Activated naive CD8-positive, alpha-beta T cell treated with anti-CD3 and anti-CD28 coated beads, Interleukin-2, amount 50 U/mL, for 16 hours (primary cell): ENCODE measurements at places on chromosomes 3 and 15.

DNA sequence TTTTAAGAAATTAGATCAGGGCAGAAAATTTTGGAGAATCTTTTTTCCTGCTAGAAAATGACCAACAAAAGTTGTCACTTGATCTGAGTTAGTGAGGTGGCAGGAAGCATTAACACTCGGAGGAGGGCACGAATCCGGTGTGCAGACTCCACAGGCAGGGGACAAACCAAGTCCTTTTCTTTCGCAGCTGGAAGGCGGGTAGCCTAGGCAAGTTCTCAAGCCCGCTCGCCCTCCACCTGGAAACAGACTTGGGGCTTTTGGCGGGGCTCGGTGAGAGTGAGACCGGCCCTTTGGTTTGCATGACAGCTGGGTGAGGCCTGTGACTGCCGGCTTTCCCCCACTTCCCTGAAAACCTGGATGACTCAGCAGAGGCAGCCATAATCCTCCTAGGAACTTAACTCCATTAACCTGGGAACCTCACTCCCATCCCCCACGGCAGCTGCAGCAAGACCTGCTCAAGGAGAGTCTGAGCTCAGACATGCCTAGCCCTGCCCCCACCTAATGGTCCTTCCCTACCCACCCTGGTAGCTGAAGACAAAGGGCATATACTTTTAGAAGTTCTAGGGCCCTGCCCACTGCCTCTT, 134.8 kb downstream of the MFSD1 start:
- no peak for DNase-seq

DNA sequence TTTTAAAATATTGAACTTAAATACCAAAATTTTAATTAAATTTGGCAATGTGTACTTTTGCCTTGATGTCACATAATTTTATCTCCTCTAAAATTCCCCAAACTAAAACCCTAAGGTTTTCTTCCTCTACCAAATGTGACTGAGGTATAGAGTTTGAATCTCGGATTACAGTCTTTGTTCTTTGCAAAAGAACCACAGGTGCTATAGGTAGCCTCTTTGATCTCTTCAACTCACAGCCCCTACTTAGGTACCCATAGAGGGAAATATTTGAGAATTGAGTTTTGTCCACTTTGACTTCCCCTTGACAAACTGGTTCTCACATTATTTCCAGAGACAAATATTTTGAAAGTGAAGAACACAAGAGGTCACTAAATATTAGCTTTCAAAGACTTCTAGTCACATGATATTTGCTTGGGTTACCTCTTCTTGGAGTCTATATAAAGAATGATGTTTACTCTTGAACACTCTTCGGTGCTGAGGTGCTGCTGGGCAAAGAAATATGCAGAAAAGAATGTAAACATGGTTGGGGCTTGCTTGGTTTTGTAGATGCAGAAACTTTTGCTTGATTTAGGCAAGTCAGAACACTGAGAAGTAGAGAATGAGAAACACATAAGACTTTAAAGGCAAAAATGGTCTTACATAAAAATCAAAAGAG, 120.8 kb upstream of the MCTP2 start:
- DNase-seq, result no peak

DNA sequence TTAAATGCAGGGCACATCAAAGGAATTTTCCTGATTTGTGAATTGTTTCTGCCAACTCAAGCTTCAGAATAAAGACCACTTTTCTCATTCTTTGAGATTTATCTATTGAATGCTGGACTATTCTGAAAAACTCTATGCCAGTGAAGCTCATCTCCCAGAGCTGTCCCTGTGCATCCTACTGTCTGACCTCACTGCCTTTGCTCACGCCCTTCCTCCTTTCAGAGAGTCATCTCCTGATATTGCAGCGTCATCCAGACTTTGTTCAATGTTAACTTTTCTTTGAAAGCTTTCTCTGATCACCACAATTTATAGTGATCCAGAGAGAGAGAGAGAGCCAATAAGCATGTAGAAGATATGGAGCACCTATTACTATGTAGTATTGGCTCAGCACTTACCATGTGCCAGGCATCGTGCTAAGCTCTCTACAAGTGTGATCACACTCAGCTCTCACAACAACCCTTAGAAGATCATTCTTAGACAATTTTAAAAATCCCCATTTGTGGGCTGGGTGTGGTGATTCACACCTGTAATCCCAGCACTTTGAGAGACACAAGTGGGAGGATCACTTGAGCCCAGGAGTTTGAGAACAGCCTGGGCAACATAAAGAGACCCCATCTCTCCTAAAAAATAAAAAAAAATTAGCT, 30.2 kb upstream of the TLE3 start:
- no peak for DNase-seq

DNA sequence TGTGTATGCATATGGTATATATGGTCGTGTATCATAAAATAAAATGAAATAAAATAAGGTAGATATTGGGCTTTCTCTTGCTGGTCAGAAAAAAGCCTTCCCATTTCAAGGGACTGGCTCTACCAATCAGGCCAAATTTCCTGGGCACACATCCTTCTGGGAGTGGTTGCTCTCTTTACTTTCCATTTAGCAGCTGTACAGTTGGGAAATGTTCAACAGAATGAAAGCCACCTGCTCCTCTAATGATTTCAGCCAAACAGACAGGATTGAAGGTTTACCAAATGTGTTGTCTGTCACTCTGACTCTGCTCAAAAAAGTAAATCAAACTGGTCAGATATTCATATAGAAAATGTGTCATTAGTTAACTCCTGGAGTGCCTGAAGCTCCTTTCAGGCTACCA, 380.4 kb downstream of the ROBO2 start:
- no peak for DNase-seq

DNA sequence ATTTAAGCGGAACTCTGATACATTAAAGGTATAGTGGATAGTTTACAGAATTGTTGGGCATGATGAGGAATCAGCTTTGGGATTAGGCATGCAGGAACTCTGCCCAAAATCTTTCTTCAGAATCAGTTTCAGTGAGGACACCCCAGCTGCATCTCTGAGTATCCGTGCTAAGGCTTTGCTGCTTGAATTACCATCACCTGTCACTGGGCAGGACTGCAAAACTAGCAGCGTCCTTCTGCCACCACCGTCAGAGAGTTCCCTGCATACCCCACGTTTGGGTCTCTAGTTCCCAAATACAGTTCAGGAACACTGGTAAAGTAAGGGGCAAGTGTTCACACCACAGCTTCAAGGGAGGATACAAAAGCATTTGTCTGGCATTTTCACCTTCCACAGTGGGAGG, 164.6 kb upstream of the ARHGEF26 start:
- no peak for DNase-seq

DNA sequence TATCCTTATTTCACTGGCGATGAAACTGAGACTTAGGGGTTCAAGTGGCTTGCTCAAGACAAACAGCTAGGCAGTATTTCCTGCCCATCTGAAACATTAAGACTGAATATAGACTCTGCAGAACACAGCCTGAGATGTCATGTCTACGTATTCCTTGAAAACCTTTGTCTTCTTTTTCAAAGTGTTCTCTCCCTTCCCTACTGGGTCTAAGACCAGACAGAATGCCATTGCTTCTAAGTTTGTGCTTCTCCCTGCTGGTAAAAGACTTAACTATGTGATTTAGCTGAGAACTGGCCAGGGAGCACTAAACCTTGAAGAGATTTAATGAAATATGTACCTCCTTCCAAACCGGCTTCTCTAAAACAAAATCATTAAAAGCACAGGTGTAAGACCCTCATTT, 9.9 kb downstream of the BCL6 start:
- DNase-seq, result no peak

- DNase-seq, result no peak
These were observed 130.1 kb upstream of the RARB start for GRCh38 chr3:25297667-25298585.

- DNase-seq, result no peak
These were observed 13.8 kb downstream of the CRYGS start for GRCh38 chr3:186530415-186530814.

- no peak for DNase-seq
These were observed 159.7 kb upstream of the ARHGEF26 start for GRCh38 chr3:153961494-153961893.

DNA sequence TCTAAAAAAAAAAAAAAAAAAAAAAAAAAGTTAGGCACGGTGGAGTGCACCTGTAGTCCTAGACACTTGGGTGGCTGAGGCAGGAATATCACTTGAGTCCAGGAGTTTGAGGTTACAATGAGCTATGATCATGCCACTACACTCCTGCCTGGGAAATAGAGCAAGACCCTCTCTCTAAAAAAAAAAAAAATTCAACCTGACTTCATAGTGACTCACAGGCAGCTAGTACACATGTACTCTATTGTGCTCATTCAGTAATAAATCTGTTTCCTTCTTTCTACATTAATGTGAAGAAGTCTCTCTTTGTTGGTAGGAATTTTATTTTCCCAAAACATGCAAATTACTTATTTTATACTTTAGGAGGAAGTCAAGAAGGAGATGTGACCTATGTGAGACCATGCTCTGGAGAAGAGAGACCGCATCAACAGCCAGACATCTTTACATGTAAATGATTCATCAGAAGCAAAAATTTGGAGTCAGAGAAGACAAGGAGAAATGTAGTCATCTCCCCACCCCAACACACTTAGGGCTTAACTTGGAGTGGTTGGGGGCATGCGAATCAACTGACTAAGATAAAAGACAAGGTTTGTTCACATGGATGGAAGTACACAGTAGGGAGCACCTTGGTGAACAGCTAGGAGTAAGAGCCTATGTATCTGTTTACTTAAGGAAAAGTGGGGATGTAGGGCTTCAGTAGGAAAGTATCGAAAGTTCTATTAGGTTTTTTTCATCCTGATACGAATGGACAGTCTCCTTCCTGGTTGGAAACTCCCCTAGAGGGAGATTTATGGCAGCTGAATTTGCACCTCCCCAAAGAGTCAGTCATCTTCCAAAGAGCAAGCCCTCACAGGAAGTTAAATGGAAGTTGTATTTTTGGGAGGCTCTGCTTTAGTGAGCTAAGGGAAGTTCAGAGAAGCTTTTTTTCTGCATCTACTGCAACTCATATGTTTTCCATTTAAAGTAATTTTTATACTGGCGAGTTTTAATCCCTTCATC, 23.0 kb upstream of the NMD3 start:
- DNase-seq, result no peak

DNA sequence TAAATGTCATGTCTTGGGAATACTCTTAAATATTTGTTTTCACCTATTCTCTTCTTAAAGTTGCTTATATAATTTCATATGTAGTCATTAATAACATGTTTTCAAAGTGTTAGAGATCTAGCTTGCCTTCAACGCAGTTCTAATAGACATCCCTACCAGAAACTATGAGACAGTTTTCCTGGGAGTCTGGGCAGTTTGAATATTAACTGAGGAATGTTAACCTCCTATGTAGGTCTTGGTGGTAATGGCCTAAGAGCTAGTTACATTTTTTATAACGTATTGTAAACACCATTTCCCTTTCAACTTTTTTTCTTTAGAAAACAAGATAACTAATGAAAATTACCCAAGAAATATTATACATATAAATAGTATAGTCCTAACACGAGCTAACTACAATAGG, 328.2 kb downstream of the TIGIT start:
- no peak for DNase-seq

DNA sequence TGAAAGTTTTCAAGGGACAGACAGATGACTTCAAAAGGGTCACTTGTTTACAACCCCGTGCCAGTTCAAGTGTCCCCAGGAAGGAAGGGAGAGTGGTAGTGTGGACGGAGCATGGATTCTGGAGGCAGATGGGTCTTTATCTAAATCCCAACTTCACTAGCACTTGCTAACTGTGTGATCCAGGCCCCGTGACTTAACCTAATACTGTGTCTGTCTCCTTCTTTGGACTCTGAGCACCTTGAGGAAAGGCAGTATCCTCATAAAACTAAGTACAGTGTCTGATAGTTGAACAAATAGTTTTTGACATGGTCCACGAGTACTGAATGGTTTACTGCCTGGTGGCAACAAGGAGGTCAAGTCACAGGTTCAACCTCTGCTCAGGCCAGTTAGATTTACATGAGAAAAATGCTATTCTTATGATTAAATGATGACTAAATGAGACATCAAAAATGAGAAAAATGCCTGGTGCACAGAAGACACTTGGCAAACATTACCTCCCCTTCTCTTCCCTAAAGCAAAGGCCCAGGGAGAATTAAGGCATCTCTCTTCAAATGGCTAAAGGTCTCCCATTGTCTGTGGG, 48.9 kb downstream of the ABCC5 start:
- DNase-seq, result no peak

DNA sequence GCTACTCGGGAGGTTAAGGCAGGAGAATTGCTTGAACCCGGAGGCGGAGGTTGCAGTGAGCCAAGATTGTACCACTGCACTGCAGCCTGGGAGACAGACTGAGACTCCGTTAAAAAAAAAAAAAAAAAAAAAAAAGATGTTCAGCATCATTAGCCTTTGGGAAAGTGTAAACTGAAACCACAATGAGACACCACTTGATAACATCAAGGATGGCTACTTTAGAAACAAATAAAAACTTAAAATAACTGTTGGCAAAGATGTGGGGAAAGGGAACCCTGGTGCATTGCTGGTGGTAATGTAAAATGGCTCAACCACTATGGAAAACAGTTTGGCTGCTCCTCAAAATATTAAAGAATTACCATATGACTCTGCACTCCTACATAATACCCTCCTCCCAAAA, 1.9 kb downstream of the LEO1 start:
- DNase-seq, result no peak

GRCh38 chr3:94360987-94361386, 298.1 kb downstream of the NSUN3 start:
- no peak for DNase-seq

DNA sequence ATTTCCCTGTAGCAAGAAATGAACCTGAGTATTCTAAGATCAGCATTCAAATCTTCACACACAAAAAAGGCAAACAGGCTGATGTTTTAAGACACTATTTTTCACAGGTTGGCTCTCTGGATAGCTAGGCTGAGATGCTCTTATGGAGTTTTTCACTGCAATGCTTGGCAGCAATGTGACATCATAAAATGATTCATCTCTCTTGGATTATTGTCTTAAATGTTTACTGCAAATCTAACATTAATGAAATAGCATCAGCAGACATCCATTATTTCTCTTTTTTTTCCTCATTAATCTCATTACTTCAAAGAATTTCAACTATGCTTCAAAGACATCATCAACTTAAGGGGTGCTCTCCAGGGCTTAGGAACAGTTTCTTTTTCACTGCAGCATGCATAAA, 23.6 kb upstream of the SSUH2 start:
- DNase-seq, result no peak

- no peak for DNase-seq
These were observed 980.3 kb downstream of the CADM2 start for GRCh38 chr3:85939074-85939482.

DNA sequence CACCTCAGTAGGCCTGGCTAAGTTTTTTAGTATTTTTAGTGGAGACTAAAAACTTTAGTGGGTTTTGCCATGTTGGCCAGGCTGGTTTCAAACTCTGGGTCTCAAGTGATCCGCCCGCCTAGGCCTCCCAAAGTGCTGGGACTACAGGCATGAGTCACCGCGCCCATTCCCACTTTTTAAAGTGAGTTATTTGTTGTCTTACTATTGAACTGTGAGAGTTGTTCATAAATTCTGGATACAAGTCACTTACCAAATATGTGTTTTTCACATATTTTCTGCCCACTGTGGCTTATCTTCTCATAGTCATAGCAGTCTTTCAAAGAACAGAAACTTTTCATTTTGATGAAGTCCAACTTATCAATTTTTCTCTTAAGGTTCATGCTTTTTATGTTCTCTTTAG, 29.9 kb upstream of the SPSB4 start:
- no peak for DNase-seq

- no peak for DNase-seq
These were observed 178.8 kb downstream of the OPA1 start for GRCh38 chr3:193771653-193772421.
